ENCODE measurements at places on chromosomes 5 and 9. TPM values are rescaled to one million over a fixed set of nuclear protein-coding genes. Genes with fewer than 3 reads are reported as not detected.

MORN5 gene
- not detected for total RNA-seq

IGIP gene
- total RNA-seq = 5.9 TPM

NEURL1B gene
- total RNA-seq = 2.8 TPM

CDO1 gene
- not detected for total RNA-seq

PRDM9 gene
- total RNA-seq = not detected

LRRTM2 gene
- not detected for total RNA-seq

FAM170A gene
- not detected for total RNA-seq
